NCI-H2227 treated with DMSO at 0.1 percent for 48 hours (cell line): ENCODE measurements at places on chromosomes 7 and 10.

GRCh38 chr10:10617686-10618085, 400.0 kb upstream of the CELF2 start:
- DNase-seq, result no peak

DNA sequence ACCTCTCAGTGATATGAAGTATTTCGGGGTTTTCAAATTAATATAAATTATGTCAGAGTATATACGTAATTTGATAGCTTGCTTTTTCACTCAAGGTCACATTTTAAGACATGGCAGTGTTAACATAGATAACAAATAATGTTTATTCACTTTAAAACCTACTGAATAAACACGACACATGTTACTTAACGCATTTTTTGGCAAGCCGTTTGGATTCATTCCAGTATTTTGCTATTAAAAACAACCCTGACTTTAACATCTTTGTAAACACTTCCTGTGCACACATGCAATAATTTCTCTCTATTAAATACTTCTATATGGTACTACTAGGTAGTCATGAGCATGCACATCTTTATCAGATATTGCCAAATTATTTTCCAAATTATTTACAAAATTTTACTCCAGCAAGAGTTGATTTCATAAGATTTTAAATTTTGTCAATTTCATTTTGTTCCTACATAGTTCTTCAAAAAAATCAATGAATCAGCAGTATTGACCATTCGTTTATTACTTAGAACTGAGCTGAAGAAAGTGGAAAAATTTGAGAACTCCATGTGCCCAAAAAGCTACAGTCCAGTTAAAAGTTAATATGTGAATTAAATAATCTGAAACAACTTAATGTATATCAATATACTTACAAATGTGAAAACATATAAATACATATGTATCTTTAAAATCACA, 26.8 kb upstream of the THSD7A start:
- DNase-seq, result no peak

DNA sequence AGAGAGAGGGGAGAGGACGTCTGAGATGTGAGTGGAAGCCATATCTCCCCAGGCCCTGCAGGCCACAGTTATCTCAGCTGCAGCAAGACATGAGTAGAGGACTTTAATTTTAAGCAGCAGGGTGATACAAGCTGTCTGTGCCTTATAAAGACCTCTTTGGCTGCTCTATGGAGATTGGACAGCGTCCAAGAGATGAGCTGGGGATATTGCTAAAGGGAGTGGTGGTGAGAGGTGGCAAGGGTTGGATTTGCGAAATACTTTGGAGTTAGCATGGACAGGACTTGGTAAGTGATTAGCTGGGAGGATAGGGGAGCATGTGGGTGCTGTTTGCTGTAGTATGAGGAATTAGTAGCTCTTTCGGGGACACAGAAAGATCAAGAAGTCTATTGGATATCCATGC, 191.8 kb downstream of the CACNB2 start:
- no peak for DNase-seq

DNA sequence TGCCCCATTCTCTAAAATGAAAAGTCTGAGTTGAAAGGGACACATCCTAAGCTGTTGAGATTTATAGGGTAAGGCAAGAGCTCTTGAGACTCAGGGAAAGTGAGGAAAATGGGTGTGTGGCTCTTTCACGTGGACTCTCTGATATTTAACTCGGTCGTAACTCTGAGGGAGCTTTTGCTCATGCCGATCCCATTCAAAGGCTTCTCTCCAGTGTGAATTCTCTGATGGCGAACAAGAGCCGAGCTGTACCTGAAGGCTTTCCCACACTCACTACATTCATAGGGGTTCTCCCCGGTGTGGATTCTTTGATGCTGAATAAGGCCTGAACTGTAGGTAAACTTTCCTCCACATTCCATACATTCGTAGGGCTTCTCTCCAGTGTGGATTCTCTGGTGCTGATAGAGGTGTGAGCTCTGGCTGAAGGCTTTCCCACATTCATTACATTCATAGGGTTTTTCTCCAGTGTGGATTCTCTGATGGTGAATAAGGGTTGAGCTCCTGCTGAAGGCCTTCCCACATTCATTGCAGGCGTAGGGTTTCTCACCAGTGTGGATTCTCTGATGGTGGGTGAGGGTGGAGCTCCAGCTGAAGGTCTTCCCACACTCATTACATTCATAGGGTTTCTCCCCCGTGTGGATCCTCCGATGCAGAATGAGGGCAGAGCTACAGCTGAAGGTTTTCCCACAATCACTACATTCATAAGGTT, 10.4 kb downstream of the ZNF3 start:
- DNase-seq, result no peak

- DNase-seq, result no peak
These were observed 90.3 kb downstream of the CHN2 start for GRCh38 chr7:29284696-29285443.

DNA sequence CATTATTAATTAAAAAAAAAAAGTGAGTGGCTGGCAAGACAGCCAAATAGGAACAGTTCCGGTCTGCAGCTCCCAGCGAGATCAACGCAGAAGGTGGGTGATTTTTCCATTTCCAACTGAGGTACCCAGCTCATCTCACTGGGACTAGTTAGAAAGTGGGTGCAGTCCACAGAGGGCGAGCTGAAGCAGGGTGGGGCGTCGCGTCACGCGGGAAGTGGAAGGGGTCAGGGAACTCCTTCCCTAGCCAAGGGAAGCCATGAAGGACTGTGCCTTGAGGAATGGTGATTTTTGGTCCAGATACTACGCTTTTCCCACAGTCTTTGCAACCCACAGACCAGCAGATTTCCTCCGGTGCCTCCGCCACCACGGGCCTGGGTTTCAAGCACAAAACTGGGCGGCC, 133.7 kb downstream of the SNX13 start:
- no peak for DNase-seq

- DNase-seq, result no peak
These were observed 271.7 kb downstream of the TRIL start for GRCh38 chr7:28686418-28686800.

DNA sequence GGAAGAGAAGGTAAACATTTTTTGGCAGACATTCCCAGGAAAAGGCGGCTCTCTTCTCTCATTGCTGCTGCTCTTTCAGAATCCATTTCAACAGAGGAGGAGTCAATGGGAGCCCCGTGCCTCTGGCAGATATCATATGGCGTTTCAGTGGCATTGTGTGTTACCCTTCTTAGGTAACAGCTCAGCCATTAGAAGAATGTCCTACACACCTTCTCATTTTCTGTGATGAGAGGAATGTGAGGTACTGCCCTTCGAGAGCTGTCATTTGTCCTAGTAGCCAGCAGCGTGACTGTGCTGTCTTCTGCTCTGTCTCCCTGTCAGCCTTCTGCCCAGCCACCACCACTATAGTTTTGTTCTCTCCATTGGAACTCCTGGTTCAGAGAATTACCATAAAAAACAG, 102.4 kb downstream of the EGFR start:
- no peak for DNase-seq

- DNase-seq, result peak; percentile 52
These were observed 138.9 kb upstream of the CDK13 start for GRCh38 chr7:39811161-39811614.

DNA sequence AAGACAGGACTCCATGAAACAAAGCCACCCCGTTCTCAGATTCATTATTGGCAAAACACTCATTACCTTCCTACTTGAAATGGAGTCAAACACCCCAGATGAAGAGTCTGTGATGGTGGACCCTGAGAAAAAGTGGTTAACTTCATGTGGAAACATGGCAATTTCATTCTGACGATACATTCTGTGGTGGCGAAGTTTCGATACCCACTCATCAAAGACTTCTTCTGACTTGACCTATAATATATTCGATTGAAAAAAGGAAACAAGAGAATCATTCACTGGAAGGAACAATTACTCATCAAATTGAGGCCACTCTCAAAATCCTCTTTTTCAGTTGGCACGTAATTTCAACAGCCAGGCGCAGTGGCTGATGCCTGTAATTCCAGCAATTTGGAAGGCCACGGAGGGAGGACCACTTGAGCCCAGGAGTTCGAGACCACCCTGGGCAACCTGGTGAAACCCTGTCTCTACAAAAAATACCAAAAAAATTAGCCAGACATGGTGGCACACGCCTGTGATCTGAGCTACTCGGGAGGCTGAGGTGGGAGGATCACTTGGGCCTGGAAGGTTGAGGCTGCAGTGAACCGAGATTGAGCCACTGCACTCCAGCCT, 108.8 kb upstream of the GSDME start:
- no peak for DNase-seq

- DNase-seq, result no peak
These were observed 204.0 kb upstream of the PTN start for GRCh38 chr7:137547485-137547884.

- no peak for DNase-seq
These were observed 9.1 kb downstream of the SLC13A4 start for GRCh38 chr7:135718794-135719437.

DNA sequence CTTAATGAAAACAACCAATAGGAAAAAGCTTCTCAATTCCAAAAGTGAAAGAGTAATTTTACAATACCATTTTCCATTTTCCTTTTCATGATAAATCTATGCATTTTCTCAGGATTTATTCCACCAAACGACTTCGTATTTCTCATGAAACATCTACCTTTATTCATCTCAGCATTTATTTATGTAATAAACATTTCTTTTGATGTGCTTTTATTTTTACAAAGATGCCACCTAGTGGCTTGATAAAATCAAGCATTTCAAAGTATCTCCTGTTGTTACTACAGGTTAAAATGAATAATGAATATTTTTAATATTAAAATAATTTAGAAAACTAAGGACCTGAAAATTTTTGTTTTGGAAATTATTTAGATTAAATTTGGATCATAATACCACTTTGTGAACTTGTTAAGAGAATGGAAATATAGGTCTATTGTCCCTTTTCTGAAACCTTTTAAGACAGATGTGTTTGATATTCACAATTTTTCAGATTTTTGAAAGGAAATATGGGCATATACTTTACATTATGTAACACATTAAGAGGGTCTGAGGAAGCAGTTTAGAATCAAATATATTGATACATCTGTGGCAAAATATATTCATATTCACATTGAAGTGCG, 2.7 kb upstream of the IQUB start:
- no peak for DNase-seq

- DNase-seq, result no peak
These were observed 23.5 kb downstream of the GNAT3 start for GRCh38 chr7:80488406-80488805.
